ENCODE measurements at places on chromosomes 3 and 15. TPM values are rescaled to one million over a fixed set of nuclear protein-coding genes. Genes with fewer than 3 reads are reported as not detected.

DNA sequence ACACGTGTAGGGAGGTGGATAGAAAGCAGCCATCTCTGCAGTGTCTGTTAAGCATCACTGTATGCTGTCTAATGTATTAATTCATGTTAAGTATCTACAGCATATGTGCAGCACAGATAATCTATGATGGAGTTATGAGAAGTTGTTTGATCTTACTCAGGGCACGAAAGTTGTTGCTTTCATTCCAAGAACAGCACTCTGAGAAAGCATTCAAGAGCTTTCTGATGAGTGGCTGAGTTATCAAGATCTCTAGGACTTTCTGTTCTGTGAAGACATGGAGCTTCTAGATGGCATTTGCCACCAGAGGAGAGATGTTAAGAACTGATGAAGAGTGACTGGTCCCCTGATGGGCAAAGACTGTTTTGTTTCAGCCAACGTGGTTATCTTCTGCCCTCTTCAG is 22.6 kb upstream of the TPRG1 start:
- DNase-seq: no peak

DNA sequence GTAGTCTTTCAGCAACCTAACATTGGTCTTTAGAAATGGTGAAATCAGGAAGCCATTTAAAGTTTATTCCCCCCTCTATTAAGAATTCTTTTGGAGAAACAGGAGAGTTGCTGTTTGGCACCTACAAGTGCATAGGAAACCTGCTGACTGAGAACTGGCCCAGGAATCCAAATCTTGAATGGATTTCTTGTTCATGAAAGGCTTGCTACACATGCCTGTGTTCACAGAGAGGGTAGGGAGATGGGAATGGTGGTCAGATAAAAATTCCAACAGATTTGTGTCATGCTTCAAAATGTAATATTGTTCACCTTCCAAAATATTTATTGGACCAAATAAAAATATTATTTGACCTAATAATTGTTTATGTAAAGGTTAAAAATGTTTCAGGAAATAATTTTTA is 24.2 kb upstream of the ZPLD1 start:
- DNase-seq: no peak

DNA sequence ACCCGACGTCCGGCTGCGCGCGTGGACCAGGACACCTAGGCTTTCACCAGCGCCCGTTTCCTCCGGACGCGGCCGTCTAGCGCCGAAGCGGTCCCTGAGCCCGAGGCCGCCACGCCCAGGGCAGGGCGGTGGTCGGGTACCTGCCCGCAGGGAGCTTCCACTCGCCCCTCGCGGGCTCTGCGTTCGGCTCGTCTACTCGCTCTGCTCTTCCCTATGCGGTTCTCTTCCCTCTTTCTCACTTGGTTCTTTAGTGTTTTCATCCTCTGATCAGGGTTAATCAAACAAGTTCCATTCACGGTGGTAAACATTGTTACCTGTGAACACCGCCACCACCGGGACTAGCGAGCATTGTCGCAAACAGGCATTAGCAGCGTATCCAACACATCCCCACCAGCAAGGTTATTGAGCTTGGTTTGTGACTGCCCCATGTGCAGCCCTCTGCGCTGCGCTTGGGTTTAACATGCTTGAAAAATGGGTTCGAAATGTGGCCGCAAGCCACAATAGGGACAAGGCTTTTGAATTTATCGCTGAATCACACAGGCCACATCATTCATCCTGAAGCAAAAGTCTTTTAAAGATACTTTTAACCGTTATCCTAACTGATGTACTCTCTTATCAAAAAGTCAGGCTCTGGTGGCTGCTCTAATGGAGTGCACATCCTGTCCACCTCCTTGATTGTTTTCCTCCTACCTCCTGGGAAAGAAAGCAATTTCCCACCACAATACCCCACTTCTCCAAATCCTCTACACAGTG is 843 bp upstream of the CD47 start:
- no peak for DNase-seq

DNA sequence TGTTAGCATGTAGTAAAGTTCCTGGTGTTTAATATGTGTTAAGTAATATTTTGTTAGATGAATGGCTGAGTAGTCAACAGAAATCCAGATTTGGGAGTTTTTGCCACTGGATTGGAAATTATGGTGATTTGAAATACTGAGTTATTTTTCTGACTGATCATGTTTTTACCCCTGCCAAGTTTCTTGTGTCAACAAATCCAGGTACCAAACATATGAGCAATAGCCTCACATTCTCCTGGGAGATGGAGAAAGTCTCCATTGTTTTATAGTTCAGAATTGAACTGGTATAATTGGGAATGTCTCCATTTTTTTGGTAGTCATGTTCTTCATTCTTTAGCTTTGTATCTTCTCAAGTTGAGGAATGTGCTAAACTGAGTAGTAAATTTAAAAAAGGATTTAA is 767.2 kb upstream of the LMCD1 start:
- no peak for DNase-seq

DNA sequence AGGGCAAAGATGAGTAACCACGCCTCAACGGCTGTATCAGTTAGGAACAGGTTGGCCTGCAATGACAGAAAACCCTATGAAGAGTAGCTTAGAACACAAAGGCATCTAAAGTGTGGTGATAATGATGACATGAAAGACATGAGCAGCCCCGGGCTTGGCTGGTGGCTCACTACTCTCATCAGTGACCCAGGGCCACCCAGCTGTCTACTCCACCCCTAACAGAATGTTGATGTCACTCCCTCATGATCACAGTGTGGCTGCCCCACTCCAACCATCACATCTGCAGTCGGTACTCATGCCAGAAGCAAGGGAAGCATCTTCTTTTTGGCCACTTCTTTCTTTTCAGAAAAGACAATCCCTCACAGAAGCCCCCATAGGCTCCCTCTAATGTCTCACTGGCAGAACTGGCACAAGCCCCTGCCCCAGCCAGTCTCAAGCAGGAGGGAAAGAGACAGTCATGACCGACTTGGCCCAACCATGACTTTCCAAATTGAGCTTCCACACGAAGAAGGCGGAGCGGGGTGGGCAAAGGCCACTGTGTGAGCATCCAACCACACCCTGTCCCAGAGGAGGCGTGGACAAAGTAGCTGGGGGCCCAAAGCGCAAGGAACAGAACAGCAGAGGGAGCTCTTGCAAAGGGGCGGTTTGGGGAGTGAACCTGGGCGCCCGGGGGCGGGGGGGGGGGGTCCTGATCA is 72.0 kb upstream of the IQSEC1 start:
- DNase-seq: peak; percentile 4

IL5RA gene
- 3.5 TPM for total RNA-seq

IQGAP1 gene
- total RNA-seq: 325 TPM

LDHAL6B gene
- not detected for total RNA-seq

CYP1A2 gene
- not detected for total RNA-seq

- peak; percentile 22 for DNase-seq
Measured at GRCh38 chr15:97234851-97235610, 725.5 kb upstream of the ARRDC4 start.

LIPH gene
- total RNA-seq: 54.5 TPM

- DNase-seq: no peak
Measured at GRCh38 chr15:38463893-38464292, 10.0 kb downstream of the FAM98B start.

DNA sequence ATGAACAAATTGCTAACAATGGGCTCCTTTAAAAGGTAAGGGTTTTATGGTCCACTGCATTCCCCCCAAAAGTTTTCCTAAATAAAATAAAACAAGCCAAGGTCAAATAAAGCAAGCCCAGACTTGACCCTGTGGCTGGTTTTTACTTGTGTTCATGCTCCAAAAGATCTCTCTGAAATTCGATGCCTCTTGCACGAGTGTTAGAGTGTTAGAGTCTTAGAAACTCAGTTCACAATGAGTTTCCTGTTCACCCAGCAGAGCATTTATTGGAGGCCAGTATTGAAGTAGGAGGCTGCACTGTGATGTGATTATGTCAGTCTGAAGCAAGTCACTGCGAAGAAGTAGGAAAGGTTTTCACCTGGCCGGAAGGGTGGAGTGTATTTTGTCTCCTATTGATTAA is 59.9 kb upstream of the LRTM1 start:
- DNase-seq: no peak

LRTM1 gene
- total RNA-seq: not detected

COL8A1 gene
- 209 TPM for total RNA-seq

GRCh38 chr3:32813180-32813579 is 4.6 kb upstream of the TRIM71 start:
- no peak for DNase-seq

AGBL1 gene
- 15.7 TPM for total RNA-seq

GRCh38 chr3:45988362-45988761 is 7.3 kb downstream of the FYCO1 start:
- no peak for DNase-seq

DUOX1 gene
- total RNA-seq: 640 TPM

- peak; percentile 70 for DNase-seq
Measured at GRCh38 chr3:11236588-11237461, 35.4 kb upstream of the ATG7 start.

- no peak for DNase-seq
Measured at GRCh38 chr15:50825946-50826345, 60.4 kb upstream of the SPPL2A start.

- DNase-seq: no peak
Measured at GRCh38 chr3:195546130-195546560, 3.0 kb upstream of the PPP1R2 start.

DNA sequence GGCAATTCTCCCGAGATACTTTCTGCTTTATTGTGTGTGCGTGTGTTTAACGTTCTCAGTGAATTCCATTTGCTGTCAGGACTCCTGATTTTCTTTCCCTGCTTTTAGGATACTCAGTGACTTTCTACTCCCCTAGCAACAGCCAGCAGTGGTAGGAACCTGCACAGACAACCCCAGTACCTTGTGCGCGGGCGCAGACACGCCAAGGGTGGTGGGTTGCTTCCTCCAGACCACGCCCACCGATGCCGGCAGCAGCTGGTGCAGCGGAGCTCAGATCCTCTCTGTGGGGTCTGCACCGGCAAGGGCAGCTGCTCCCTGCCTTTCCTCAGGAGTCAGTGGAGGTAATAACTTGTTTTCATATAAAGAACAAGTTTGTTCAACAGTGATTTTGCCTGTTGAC is 225.1 kb upstream of the NDN start:
- DNase-seq: no peak

GRCh38 chr3:27219127-27219845 is 149.9 kb downstream of the NEK10 start:
- DNase-seq: no peak

- no peak for DNase-seq
Measured at GRCh38 chr3:79172241-79172640, 595.6 kb downstream of the ROBO1 start.

- DNase-seq: no peak
Measured at GRCh38 chr3:138781012-138781470, 53.7 kb downstream of the PIK3CB start.

DNA sequence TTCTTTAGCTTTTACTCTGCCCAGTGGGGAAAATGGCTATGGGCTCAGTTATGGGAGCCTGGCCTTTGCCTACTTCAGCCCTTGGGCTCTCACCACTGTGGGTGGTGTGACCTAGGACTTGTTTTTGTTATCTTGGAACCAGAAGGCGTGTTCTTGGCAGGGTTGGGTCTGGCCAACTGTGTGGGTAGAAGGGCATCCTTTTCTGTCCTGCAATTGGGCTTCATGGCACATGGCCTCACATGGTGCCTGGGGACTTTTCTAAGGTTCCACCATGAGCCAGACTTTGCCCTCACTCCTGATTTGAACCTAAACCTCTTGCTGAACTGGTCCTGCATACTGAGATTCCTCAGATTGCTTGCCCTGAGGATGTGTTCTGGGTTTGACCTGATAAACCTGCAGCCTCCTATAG is 1.7 kb downstream of the GLYCTK start:
- DNase-seq: no peak

- no peak for DNase-seq
Measured at GRCh38 chr3:194470615-194471014, 16.2 kb downstream of the ATP13A3 start.

DNA sequence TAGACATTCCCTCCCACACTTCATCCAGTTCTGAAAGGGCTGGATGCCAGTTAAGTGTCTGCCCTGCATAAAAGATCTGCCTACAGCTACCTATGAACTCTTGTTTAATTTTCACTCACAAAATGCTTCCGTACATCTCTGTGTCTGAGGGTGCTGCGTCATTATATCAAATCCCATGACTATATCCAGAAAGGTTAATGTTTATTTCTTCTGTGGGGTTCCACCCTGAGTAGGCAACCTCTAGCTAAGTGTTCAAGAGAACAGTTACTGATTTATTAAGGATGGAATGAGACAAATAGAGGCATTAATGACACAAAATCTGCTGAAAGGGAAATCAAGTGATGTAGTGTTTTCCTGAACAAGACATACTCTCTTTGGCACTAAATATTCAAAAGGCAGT is 220.2 kb downstream of the MTHFS start:
- no peak for DNase-seq

GRCh38 chr3:177228601-177229190 is 31.4 kb upstream of the TBL1XR1 start:
- DNase-seq: peak; percentile 71

DNA sequence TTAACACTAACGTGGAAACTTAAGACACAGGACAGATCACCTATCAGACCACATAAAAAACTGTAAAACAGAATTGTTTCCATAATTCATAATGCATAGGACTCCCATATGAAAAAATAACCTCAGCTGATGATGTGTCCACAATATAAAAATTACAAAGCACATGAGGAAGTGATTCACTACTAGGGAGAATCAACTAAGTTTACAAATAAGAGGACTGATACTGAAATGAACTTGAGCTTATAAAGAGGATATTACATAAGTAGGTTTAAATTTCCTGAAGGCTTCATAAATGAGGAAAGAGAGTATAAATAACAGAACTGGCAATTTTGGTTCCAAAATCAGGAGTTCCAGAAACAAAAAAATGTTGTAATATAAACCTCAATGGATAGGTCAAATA is 111.9 kb downstream of the SAMMSON start:
- no peak for DNase-seq

DPPA2 gene
- not detected for total RNA-seq

DNA sequence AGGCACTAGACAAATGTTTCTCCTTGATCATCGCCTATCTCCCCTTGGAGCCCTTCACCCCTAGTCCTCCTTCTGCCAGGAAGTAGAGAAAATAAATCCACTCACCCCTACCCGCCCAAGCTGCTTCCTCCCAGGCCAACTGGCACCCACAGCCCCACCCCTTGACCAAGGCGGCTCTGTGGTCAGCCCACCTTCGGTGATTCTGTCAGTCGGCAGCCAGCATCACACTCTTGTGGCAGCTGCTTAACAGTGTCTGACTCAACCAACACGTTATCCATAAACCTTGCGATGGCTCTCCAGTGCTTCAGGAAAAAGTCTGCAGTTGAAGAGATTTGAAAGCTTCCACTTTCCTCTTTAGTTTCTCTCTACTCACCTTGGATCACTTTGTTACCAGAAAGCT is 7.6 kb downstream of the SHF start:
- no peak for DNase-seq

DNA sequence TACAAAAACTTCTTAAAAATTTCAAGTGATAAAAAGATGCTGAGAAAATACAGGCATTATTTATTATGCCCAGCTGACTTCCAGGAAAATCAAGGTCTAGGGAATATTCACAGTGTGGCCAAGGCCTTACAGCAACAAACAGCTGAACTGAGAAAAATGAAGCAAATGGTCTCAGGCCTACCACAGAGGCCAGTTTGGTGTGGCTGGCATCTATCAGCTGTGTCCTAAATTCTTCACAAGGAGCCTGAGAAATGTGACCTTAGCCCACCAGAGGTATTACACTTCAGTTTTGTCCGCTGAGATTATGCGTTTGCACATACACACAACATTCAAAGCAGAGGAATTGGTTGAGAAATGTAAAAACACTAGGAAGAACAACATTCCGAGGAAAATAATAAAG is 77.4 kb downstream of the ANP32A start:
- DNase-seq: no peak

FGF7 gene
- total RNA-seq: 7.2 TPM

MUC20 gene
- total RNA-seq: 10.2 TPM

- no peak for DNase-seq
Measured at GRCh38 chr3:142152384-142152783, 3.0 kb upstream of the TFDP2 start.

All from upper lobe of left lung (tissue), 6 donors.